ENCODE measurements at places on chromosomes 1 and 21.

DNA sequence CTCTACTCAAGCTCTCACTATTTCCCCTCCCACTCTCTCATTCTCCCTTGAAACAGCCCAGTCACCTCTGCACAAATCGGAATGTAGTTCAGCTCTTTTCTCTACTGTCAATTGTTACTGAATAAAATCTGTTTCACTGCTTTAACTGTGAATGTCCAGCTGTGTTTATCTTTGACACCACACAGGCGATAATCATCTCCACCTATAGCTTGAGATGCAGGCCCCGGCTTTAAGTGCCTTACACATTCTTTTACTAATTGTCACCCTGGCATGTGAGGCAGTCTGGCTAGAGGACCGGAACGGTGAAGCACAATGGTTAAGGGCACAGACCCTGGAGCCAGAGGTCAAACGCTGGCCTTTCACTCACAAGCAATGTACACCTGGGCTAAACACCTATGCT lies 122.8 kb upstream of the C8B start:
- peak; percentile 65 for DNase-seq

- no peak for DNase-seq
Measured at GRCh38 chr1:202858789-202859414, 30.0 kb downstream of the RABIF start.

- no peak for DNase-seq
Measured at GRCh38 chr1:166489670-166490436, 323.1 kb upstream of the FAM78B start.

- no peak for DNase-seq
Measured at GRCh38 chr1:159921700-159922504, 3.4 kb downstream of the TAGLN2 start.

DNA sequence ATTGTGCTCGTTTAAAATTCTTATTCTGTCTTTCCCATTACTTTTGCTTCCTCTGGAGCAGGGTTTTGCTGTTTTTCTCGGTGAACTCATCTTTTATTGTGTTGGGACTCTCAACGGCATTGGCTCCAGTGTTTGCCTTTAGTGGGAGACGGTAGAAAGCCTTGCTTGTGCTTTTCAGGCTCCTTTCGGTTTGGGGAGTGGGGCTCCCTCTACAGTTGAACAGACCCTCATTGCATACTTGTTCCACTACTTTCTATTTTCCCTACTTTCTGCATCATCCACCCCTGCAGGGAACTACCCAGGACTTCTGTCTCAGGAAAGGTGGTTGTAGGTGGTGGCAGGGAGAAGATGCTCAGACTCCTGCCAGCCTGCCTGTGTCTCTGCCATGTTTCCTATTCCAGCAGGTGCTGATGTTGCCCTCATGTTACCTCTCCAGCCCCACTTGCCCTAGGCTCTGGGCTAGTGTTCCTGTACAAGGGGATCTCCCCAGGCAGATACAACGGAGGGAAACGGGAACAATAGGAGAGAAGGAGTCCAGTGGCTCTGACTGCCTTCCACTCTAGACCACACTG lies 68.5 kb upstream of the ZBTB18 start:
- DNase-seq = peak; percentile 49

DNA sequence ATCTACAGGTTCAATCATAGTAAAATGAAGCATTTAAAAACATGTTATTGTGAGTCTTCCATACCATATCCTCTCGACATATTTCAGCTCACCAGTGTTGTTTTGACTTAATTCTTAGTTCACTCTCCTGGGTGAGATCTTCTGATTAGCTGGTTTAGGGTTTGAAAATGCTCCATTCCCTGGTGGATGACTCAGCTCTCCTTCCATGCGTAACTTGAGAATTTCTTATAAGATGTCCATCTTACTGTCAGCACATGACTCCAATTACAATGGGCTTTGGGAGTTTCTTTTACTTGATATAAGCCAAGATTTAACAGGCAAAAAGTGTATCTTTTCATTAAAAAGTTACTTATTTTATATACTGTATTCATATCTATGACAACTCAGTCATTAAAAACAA lies 476.5 kb downstream of the BRINP3 start:
- DNase-seq = no peak

DNA sequence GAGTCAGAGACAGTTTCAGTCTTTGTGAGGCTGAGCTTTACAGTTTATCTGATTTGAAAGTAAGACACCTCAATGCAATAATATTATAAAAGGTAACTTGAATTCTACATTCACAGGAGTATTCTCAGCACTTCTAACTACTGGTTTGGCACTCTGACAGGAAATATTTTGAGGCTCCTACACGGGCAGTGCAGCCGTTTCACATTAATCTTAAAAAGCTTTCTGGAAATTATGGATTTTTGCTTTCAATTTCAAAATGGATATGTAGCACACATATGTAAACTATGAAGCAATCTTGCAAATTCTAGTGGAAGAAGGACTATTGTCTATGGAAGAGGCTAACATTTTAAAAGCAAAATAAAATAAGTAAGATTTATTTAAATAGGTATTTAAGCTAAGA lies 262.9 kb upstream of the SNX7 start:
- DNase-seq = no peak

GRCh38 chr1:165109013-165109412 lies 247.5 kb downstream of the LMX1A start:
- DNase-seq = peak; percentile 37

DNA sequence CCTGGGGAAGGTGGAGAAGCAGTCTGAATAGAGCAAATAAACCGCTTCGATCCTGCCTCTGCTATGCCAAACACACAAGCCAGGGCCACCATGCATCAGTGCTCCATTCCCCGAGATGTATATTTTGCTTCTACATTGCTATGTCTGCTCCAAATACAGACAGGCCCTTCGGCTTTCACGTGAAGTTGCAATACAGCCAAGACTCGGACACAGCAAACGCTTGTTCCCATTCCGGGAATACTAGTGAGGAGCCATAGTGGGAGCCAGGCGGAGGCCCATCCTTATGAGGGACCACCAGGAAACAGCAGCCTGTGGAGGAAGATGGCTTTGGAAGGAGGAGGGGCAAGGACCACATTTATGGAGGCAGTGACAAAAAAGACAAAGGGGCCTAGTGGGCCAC lies 22.6 kb downstream of the ERI3 start:
- DNase-seq = no peak

GRCh38 chr1:184494929-184495328 lies 108.1 kb downstream of the C1orf21 start:
- no peak for DNase-seq

- DNase-seq = peak; percentile 73
Measured at GRCh38 chr21:36854391-36854790, 112.1 kb downstream of the HLCS start.

DNA sequence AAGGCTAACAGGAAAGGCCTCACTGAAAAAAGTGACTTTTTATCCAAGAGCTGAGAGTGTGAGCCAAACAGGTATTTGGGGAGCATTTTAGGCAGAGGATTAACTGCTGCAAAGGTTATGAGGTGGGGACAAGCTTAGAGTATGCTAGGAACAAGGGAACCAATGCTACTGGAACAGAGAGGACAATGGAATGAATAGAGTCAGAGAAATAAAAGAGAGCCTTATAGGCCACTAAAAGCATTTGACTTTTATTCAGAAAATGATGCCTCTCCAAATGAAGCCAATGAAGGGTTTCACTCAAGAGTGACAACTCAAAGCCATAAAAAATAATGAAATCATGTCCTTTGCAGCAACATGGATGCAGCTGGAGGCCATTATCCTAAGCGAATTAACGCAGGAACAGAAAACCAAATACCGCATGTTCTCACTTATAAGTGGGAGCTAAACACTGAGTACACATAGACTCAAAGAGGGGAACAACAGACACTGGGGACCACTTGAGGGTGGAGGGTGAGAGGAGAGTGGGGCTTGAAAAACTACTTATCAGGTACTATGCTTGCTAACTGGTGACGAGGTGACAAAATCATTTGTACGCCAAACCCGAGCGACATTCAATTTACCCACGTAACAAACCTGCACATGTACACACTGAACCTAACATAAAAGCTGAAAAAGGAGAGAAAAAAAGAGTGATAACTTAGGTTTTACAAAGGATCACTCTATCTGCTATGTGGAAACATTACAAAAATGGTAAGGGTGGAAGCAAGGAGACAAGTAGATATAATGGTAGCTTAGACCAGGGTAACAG lies 11.1 kb downstream of the PTP4A2 start:
- DNase-seq = no peak

GRCh38 chr1:162023547-162024501 lies at the start of gene OLFML2B:
Gene OLFML2B, minus strand, starts transcription at chr1:162023869. Its CDS starts 439 bp downstream, at chr1:162023430.
- DNase-seq = peak; percentile 86

- DNase-seq = peak; percentile 86
Measured at GRCh38 chr1:233005703-233006102, 55.3 kb downstream of the NTPCR start.

- DNase-seq = no peak
Measured at GRCh38 chr1:5477716-5478115, 514.5 kb downstream of the NPHP4 start.

DNA sequence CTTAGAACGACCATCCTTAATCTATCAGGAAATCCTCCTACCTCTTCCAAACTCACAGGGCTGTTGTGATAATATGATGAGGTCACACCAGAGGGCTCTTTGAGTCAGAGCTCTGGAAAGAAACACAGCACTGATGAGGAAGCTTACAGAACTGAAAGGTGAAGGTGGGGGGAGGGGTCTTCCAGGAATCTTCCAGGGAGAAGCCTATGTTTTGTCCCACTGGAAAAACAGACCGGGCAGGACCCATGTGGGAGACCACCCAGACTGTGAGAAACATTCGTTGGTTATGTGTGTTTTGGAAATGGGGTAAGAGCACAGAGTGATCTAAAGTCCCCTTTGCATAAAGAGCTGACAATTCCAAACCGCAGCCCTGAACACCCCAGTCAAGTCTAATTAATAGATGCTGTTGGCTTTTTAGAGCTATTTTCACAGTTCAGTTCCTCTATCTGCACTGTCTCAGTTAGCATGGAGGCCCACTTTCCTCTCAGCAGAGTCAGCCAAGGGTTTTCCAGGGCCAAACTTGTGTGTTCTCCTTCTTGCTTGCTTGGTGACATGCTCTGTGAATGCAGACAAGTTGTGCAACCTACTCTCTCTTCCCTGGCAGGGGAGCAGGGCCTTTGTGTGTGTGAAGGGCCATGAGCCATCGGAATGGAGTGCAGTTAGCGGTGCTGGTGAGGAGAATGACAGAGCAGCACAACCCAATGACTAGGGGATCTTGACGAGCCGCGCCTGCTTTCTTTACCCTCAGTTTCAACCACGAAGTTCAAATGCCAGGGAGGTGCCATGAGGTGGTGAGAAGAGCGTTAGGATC lies 12.3 kb downstream of the PHLDA3 start:
- DNase-seq = peak; percentile 94

DNA sequence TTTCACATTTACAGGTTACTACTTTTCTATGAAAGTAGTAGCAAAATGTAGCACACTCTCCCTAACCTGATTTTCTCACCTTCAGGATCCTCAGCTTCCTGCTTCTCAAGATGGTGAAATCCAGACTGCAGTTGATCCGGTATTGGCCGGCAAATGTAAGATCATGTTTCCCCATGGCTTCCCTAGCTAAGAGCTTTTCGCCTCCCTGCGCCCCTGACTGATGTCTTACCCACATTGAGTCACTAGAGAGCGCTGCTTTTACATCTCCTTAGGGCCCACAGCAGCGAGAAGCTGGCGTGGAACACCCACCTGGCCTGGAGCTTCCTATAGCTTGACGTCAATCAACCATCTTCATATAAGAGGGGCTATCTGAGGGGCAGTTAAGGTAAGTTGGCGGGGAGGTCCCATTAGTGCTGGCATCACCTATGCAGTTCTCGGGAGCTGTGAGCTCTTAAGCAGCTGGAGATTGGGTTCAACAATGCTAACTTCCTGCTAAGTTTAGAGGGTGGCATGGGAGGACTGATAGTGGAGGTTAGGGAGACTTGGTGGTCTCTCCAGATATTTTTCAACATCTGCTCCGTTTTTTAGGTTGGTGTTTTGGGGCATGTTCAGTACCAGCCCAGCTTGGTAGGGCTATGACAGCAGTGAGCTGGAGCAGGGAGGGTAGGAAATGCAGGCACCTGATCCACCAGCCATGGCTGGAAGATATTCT lies 5.5 kb downstream of the PTPN7 start:
- peak; percentile 86 for DNase-seq

- DNase-seq = peak; percentile 86
Measured at GRCh38 chr1:224726441-224727182, 110.5 kb downstream of the CNIH3 start.

- DNase-seq = no peak
Measured at GRCh38 chr1:10456661-10457060, 6.8 kb downstream of the CORT start.

Measured in islet precursor cell (in vitro differentiated cells).